ENCODE measurements at places on chromosomes 7 and 10.
A peak's percentile ranks its signal among the peaks of the same experiment; 100 is the strongest.

DNA sequence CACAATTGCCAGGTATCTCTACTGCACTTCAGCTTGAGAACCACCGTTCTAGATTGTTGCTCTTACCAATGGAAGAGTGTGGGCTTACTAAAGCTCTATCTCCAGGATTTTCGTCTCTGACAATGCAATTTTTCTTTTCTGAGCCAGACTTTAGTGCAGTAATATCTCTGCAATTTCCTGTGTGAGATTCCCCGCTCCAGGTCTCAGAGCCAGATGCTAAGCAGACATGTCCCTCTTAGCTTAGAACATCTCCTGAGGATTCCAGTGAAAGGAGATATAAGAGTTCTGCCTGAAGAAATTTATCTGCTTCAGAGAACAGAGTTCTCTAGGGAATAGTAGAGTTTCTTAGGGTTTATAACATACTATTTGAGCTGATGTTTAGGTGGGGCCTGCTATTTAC lies 82.0 kb downstream of the SND1 start:
- no peak overlapping the region for H3K4me3 ChIP-seq
- DNase-seq: no peak
- peaks cover 18% of the 10 kb centered on the region for H3K36me3 ChIP-seq
- H3K27ac ChIP-seq: no peak overlapping the region
- no peaks in the 10 kb centered on the region for H3K27me3 ChIP-seq
- no peaks in the 10 kb centered on the region for H3K4me1 ChIP-seq

GRCh38 chr10:9443758-9444157 lies 1389.3 kb downstream of the GATA3 start:
- H3K4me3 ChIP-seq: no peak overlapping the region
- H3K36me3 ChIP-seq: no peaks in the 10 kb centered on the region
- H3K27me3 ChIP-seq: no peaks in the 10 kb centered on the region
- DNase-seq: no peak
- no peak overlapping the region for H3K27ac ChIP-seq

GRCh38 chr10:13206546-13207443 lies 27.4 kb downstream of the UCMA start:
- peaks cover 34% of the 10 kb centered on the region for H3K36me3 ChIP-seq
- no peaks in the 10 kb centered on the region for H3K4me1 ChIP-seq
- DNase-seq: peak; percentile 20
- H3K27me3 ChIP-seq: no peaks in the 10 kb centered on the region

- peaks cover 53% of the 10 kb centered on the region for H3K4me1 ChIP-seq
- H3K36me3 ChIP-seq: no peaks in the 10 kb centered on the region
- no peak overlapping the region for H3K4me3 ChIP-seq
- peak overlapping the region; percentile 87 for H3K27ac ChIP-seq
These were observed 13.1 kb downstream of the TSPAN15 start for GRCh38 chr10:69464401-69464800.

DNA sequence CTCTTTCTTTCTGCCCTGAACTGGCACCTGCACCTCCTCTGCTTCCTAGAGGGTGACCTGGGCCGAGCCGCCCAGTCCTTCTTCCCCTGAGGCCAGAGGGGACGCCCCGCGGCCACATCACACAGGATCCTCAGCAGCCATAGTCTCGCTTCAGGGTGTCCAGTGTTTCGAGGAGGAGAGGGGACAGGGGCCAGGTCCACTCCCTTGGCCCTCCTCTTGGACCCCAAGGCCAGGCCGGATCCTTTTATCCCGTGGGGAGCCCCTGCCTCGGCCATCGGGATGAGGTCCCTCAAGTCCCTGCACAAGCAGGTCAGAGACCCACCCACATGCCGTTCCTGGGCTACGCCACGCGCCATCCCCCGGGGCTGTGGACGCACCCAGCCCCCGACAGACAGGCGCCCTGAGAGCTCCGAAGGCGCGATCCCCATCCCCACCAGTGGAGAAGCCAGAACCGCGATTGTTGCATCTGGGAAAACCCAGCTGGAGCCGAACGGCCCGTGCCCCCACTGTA lies 3.6 kb downstream of the BHLHA15 start:
- no peaks in the 10 kb centered on the region for H3K27me3 ChIP-seq
- peaks cover 13% of the 10 kb centered on the region for H3K36me3 ChIP-seq

DNA sequence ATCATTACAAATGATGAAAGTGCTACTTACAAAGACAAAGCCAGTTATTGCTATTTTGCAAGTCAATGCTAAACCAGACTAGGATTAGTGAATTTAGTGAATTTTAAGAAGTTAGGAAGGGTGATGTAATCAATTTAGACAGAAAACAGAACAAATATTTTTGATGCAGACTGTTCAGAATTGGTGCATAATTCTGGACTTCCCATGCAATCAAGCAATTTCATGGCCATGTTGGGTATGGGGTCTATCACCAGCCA lies 85.4 kb downstream of the CH25H start:
- H3K4me1 ChIP-seq: no peaks in the 10 kb centered on the region
- DNase-seq: no peak
- peaks cover 44% of the 10 kb centered on the region for H3K27me3 ChIP-seq

Data from activated CD4-positive, alpha-beta T cell treated with anti-CD3 and anti-CD28 coated beads, Interleukin-2, amount 10 ng/mL, durations not matched to agents 7 days and 5 days (primary cell).